Right ventricle myocardium inferior (tissue), 1 donor: ENCODE measurements at places on chromosomes 2 and 18. TPM values are rescaled to one million over a fixed set of nuclear protein-coding genes. Genes with fewer than 3 reads are reported as not detected.

The ZNF396 gene
- total RNA-seq, result 0.70 TPM

DNA sequence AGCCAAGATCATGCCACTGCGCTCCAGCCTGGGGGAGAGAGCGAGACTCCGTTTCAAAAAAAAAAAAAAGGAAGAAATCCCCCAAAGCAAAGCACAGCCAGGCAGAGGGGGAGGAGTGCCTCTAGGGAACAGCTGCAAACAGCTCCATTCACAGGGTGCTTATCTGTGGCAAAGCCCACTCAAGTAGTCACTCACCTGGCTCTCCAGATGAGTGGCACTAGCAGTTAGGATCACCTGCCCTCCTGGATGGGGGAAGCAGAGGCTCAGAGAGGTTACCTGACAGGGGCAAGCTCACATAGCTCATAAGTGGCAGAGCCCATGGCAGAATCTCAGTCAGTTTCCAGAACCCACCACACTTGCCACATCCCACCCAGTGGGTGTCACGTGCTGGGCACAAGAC lies 30.3 kb downstream of the TFCP2L1 start:
- no peak for DNase-seq

GRCh38 chr18:8367217-8367988 lies 241.8 kb upstream of the RAB12 start:
- DNase-seq, result peak; percentile 66

- DNase-seq, result no peak
These were observed 23.8 kb downstream of the NABP1 start for GRCh38 chr2:191701696-191702095.

The PDE11A gene
- 4.4 TPM for total RNA-seq

GRCh38 chr2:98891591-98891990 lies 44.4 kb downstream of the CRACDL start:
- DNase-seq, result no peak

The RAX gene
- not detected for total RNA-seq

DNA sequence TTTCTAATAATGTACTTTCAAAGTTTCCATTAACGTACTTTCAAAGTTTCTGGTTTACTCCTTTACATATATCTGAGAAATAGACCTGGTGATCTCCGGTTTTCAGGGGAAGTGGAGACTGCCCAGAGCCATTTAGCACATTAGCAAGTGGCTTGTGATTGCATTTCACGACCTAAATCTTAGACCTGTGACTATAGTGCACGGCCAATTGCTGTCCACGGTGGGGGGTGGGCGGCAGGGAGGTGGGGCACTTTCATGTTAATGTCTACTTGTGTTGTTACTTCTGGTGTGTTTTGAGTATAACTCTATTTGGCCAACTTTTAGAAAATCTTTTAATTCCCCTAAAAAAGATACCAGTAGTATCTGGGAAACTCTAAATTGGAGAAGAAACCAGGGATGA lies 11.3 kb downstream of the GATA6 start:
- DNase-seq, result no peak

DNA sequence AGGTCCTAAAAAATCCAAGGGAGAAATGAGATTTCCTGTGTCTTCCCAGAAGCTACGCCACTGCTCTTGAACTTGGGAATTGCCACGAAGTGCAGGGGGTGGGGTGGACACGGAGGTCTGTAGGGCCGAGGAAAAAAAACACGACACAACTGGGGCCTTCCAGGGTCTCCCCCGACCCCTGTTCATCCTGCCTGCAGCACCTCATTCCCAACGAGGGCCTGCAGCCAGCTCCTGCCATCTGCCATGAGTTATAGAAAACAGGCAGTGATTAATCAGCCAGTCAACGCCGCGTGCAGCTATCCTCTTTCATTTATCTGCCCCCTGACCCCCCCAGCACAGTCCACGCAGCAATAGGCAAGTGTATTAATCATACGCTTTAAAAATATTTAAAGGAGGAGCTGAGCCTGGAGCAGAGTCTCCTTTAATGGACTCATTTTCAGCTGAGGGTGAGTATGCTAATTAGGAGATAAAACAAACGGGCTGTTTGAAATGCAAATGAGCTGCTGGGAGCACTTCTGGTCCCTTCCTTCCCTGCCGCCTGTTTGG lies 209.9 kb downstream of the TFCP2L1 start:
- no peak for DNase-seq

The HAAO gene
- 1.9 TPM for total RNA-seq

DNA sequence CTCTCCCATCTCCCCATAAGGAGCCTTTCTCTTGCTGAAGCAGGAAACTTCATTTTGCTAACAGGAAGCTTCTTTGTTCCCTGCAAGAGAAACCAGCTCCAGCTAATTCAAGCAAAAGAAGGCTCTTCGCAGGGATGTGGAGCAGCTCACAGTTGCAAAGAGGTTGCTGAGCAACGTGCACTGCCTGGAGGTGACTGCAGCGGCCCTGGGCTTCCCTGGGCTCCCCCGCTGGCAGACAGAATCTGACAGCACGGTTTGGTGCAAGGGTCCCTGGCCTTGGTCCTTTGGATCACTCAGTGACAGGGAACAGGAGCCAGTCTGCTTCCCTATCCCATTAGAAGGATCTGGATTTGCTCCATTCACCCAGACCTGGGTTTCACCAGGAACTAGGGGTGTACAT lies 25.8 kb downstream of the GPR55 start:
- DNase-seq, result no peak

DNA sequence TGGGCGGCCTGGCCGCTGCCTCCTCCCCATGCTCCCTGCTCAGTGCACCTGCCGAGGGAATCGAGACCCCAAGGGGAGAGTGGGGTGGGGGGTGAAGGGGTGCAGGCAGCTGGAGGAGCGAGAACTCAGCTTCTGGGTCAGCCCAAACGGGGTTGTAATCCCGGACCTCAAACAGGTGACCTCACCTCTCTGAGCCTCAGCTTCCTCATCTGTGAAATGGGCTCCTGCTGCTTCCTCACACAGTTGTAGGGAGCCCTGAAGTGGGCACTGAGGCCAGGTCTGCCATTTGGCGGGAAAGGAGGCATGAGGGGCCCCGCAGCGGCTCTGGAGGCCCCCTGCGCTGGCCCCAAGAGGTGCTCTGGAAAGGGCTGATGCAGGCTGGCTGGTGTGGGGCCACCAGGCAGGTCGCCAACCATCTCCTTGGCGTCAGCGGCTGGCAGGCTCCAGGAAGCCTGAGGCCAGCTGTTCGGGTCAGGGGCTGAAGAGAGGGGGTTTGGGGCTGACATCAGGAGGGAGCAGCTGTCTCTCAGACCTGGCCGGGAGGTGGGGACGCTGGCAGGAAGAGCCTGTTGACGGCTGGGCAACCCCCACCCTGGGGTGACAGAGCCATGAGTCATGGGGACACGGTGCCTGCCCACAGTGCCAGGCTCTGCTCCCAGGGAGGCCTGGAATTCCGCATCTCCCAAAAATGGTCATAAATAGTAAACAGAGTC lies 4.9 kb downstream of the KLHL30 start:
- DNase-seq, result no peak
